Brain (organoid and tissue), 16 donors: ENCODE measurements at places on chromosomes 11 and 22. TPM values are rescaled to one million over a fixed set of nuclear protein-coding genes. Genes with fewer than 3 reads are reported as not detected.

GRCh38 chr11:61480994-61481335, 27.6 kb upstream of the LRRC10B start:
- DNase-seq = peak; percentile 52

EI24 gene
- polyA plus RNA-seq = 95.0 TPM

DNA sequence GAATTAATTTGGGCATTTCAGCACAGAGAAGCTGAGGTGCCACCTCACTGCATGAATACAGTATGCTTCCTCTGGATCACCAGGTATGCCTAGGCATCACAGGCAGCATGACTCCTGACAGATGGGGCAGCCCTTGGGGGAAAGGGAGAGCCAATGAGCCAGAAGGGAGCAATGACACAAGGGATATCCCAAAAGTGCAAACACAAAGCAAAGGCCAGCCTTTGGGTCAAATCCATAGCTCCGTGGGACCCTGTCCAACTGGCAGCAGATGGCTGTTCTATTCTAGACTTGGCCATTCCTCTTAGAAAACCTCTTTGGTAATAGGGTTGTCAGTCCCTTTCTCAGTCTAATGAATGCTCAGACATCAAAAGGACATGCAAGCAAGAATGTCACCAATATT, 73.3 kb downstream of the SERGEF start:
- DNase-seq = no peak

GRCh38 chr11:74288161-74288560, 23.3 kb downstream of the P4HA3 start:
- no peak for DNase-seq

DNA sequence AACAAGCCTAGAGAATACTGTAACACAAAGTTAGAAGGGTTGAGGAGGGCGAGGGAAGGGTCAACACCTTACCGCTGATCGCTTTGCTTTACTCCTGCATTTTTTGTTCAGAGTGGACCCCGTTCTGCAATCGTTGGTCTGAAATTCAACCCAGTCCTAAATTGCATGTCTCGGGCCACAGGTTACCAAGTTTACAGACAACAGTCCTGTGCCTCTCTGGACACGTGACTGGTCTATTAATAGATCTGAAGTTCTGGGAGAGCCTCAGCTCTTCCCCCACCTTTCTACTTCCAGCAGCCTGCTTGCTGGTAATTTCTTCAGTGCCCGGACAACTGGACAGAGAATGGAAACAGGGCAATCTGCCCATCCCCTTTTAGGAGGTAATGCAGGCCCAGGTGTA, 74.2 kb downstream of the STIM1 start:
- DNase-seq = no peak

CTTN gene
- polyA plus RNA-seq = 57.5 TPM

DNA sequence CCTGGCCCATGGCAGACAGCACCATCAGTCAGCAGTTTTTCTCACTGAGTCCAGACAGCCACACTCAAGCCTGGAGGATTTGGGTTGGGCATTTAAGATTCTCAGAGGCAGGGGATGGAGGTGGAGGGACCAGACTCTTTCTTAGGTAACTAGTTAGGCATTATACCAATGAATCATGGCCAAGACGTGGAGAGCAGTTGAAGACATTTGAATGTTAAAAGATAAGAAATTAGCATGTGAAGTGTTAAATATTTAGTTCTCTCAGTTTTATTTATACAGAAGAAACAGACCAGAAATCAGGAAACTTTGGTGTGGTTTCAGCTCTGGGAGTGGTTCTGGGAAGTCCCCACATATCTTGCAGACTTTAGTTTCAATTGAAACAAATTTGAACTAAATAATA, 9.9 kb downstream of the GTF2H1 start:
- DNase-seq = no peak

- DNase-seq = no peak
Observed at GRCh38 chr11:5809905-5810795, 1.4 kb downstream of the OR52N2 start.

- DNase-seq = no peak
Observed at GRCh38 chr11:3936517-3936916, 81.1 kb downstream of the STIM1 start.

DNA sequence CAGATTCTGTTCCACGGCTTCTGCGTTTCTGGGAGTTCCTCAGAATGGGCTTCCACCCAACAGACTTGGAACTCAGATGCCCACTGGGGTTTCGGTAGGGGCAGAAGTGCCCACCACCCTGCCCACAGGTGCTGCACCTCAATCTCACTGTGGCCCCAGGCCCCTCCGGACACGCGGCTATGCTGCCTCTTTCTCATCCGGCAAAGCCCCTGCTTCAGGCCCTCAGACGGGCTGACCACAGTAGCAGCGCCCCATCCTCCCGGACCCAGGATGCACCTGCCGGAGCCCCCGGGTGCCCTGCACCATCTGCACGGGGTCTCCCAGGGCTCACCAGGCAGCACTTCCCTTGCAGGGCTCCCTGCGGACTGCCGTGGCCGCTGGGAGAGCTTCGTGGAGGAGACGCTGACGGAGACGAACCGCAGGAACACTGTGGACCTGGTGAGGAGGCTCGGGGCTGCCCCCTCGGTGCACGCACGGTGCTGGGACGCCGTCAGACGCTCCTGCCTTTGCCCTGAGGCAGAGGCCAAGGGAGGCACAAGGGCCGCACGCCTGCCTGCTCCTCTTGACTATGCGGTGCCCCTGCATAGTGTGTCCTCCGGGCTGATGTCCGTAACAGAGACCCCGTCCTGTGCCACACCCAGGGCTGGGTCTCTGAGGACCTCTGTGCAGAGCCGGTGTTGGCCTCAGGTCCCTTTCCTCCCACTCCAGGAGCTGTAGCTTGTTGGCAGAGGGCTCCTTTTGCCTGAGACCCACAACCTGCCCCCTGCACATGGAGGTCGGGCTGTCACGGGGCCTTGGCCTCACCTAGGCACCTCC, 38.6 kb downstream of the SBF1 start:
- no peak for DNase-seq

DNA sequence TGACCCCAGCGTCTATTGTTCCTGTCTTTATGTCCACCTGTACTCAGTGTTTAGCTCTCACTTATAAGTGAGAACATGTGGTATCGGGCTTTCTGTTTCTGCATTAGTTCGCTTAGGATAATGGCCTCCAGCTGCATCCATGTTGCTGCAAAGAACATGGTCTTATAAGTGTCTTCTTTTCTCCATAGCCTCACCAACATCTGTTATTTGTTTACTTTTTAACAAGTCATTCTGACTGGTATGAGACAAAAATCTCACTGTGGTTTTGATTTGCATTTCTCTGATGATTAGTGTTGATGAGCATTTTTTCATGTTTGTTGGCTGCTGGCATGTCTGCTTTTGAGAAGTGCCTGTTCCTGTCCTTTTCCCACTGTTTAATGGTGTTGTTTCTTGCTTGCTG, 21.7 kb upstream of the SLN start:
- DNase-seq = no peak

PDE3B gene
- polyA plus RNA-seq = 0.48 TPM

EXPH5 gene
- 0.49 TPM for polyA plus RNA-seq
